ENCODE measurements at places on chromosomes 16 and 17.

DNA sequence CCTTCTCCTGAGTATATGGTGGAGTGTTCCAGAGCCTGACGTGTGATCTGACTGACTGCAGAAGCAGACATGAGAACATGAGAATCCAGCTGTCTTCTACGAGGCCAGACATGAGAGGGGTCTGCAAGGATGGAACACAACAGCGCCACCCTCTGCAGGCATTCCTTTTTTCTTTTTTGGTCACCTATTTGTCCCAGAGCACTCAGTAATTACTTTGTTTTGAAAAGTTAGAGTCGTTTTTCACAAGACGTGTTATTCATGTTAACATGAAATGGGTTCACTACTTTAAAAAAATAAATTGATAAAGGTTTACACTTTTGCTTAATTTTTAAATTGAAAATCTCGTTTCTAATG lies 43.8 kb upstream of the ATP2A3 start:
- DNase-seq, result no peak

GRCh38 chr16:68490829-68491575 lies 42.7 kb upstream of the SMPD3 start:
- DNase-seq, result peak; percentile 80

DNA sequence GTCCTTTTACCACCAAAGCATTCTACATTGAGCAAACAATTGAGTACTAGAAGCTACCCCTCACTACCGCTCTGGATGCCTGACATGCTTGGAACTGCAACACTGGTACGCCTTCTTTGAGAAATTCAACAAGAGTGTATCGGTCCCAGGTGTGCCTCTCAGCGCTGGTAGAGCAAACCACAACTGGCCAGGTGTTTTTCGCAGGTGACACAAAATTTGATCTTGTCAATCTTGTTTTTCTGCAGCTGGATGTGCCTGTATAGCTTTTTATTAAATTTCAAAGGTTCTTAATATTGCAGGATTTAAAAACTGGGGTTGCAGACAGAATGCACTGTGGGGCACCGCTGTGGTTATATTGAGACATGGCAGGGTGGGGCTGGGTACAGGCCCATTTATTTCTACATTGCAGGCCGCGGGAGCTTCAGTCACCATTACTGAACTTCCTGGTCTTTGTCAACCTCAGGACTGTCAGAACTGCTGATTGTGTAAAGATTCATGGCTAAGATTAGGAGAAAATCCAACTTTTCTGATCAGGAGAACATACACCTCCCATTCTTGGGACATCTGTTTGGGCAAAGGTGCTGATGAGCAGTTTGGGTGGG lies 4.5 kb upstream of the SNX20 start:
- DNase-seq, result no peak

GRCh38 chr17:40541060-40541872 lies 24.0 kb downstream of the CCR7 start:
- no peak for DNase-seq

GRCh38 chr17:78112518-78113471 lies 15.8 kb downstream of the TMC6 start:
- peak; percentile 85 for DNase-seq

Measured in transverse colon (tissue), 4 donors.